ENCODE measurements at places on chromosomes 3 and 15.

- DNase-seq: peak; percentile 66
Measured at GRCh38 chr3:5198986-5199731, 11.7 kb downstream of the EDEM1 start.

DNA sequence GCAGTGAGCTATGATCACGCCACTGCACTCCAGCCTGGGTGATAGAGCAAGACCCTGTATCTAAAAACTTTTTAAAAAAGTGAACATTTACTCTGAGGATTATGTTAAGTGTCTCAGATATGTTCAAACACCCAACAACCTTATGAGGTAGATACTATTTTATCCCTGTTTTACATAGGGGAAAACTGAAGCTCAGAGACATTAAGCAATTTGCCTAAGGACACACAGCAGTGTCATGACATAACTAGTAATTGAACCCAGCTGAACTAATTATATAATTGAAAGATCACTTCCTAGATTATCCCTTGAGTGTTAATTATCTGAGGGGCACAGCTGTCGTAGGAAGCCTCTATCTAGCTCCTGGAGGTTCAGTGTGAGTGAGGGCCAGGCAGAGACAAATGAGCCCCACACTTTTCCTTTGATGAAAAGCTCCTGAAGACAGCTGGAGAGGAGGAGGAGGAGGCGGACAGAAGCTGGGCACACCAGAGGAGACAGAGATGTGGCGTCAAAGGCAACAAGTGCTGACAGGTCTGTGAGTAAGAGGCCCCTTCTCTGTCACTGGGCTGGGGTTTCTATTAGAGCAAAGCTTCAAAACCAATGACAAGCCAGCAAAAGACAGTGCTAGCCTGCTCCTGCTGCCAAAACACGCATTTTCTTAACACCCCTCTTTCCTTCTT lies 20.5 kb downstream of the TRH start:
- no peak for DNase-seq

DNA sequence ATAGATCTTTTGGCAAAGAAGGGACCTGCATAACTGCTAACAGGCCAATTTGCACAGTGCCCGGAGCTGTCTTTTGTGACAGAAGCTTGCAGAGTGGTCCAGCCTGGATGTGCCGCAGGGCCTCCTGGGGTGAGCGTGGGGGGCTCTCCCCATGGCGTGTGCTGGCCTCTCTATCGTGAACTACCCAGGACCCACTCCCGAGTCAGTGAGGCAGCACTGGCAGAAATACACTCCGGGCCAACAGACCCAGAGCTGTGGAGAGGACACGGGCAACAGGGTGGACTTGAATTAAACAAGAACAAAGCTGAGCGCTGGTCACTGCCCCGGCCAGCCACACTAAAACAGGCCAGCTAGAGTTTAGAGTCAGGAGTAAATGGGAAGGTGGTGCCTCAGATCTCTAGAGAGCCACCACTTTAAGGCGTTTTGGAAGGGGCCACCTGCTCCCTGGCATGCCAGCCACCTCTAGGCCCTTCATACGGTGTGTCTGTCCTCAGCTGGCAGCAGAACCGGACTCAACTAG lies 152.1 kb downstream of the KLF13 start:
- DNase-seq: no peak

DNA sequence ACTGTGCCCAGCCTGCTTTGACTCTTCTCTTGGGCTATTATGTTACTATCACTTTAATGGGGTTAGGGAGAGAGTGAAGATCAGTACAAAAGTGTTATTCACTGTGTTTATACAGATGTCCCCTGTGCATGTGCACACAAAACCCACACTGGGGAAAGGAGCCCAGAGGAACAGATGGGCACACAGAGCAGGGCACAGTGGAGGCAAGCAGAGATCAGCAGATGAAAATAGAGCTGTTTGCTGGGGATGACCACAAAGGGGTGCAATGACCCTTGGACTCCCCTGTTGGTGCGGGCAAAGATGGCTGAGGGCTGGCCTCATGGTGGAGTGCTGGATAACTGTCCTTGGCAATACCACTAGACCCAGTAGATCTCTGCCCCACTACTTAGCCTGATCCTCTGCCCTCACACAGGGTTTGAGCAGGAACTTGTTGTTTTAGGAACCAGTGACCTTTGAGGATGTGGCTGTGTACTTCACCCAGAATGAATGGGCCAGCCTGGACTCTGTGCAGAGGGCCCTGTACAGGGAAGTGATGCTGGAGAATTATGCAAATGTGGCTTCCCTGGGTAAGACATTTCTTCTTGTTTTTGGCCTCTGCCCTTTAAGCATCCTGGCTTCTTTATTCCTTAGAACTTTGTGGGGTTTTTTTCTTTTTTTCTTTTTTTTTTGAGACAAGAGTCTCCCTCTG lies 5.3 kb downstream of the ZNF620 start:
- no peak for DNase-seq

DNA sequence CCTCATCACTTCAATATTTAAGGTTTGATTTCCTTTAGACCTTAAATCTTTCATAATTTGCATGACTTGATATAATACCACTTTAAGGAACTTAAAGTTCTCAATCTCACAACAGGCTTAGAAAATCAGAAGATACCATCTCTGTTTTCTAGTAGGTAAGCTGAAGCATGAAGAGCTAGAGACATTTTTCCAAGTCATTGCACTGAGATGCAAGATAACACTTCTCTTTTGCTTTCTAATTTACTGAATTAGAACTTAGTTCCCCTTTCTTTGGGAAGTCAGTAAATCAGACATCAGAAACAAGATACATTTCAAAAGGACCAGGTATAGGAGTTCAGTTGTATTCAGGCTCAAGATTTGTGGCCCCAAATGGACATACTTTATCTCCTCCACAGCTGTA lies 79.7 kb downstream of the DZIP3 start:
- DNase-seq: no peak

DNA sequence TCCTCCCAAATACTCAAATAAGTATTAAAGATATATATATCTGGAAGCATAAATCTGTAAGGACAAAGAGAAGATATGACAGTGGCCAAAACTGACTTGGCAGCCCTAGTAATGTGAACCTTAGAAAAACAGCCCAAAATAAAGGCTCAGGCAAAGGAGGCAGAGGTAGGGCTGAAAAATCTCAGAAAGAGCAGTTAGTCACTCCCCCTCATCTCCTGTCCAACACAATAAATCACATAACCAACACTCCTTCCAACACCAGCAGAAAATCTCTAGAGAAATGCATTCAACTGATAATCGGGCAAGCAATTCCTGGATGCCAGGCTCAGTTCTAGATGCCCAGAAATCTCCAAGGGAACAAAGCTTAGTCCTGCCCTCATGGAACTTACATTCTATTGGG lies 22.1 kb upstream of the CHRM5 start:
- DNase-seq: no peak

DNA sequence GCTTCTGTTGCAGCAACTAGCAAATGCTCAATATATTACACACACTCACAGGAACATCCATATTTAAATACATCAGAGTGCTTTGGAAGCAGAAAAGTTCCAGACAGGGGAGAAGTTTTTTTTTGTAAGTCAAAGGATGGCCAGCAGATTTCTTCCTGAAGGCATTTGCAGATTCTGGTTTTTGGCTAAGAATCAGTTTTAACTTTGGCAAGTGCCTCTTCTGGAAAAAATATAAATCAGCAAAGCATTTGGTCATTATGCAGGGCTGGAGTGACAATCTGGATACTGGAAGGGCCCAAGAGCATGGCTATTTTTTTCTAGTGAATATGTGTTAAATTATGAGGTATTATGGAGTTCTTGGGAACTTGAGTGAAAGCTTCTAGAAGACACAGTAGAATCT lies 495.3 kb upstream of the ARPP21 start:
- no peak for DNase-seq

- no peak for DNase-seq
Measured at GRCh38 chr3:169295912-169296570, 367.5 kb downstream of the MECOM start.

- no peak for DNase-seq
Measured at GRCh38 chr3:105253225-105253624, 113.5 kb upstream of the ALCAM start.

DNA sequence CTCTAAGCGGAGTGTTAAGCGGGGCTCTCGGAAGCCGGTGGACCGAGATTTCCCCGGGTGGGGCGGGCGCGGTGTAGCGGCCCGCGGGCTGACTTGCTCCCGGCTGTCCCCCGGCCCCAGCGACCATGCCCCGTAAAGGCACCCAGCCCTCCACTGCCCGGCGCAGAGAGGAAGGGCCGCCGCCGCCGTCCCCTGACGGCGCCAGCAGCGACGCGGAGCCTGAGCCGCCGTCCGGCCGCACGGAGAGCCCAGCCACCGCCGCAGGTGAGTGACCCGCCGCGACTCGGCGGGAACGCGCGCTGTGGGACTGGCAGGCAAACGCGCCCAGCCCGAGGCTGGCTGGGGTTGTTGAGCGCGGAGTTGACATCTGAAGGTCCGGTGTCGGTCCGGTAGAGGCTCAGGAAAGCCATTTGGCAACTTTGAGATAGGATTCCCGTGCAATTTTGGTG lies 1.3 kb downstream of the SMC4 start:
- DNase-seq: no peak

DNA sequence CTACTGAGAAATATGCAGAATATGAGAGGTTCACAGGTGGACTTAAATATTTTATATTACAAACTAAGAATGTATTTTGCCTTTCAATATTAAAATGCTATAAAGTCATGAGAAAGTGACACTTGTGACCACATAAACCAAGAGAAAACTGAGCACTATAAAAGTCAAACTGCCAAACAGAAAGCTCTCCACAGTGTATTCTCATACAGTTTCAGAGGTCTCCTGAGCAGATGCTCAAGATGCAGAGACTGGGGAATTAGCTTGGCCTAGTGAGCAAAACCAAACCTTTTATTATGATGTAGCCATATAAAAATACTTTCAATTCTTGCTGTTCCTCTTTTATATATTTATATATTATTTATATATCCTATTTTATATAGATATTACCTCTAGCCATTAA lies 227.8 kb downstream of the TBC1D5 start:
- no peak for DNase-seq

DNA sequence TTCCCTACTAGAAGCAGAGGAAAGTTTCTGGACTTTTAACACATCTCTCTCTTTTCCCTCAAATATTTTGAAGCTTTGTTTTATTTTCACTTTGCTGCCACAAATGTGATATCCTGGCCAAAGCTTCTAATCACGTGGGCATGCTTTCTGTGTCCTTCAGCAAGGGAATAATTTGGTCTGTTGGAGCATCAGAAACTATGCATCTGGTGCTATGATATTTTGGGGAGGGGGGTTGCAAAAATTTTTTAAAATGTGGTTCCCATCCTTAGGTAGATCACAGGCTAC lies 254.2 kb downstream of the GAP43 start:
- DNase-seq: no peak

GRCh38 chr3:85594676-85595075 lies 635.9 kb downstream of the CADM2 start:
- DNase-seq: no peak

All from SIG-M5 (cell line).